ENCODE measurements at places on chromosomes 16 and 17. TPM values are rescaled to one million over a fixed set of nuclear protein-coding genes. Genes with fewer than 3 reads are reported as not detected.
A peak's percentile ranks its signal among the peaks of the same experiment; 100 is the strongest.

- peak; percentile 68 for DNase-seq
These were observed 356.2 kb downstream of the SEC14L1 start for GRCh38 chr17:77496831-77497577.

- DNase-seq = no peak
These were observed 24.0 kb upstream of the SREBF1 start for GRCh38 chr17:17860766-17861107.

- DNase-seq = no peak
These were observed 25.5 kb downstream of the GP2 start for GRCh38 chr16:20301840-20302239.

- no peak for DNase-seq
These were observed 10.8 kb upstream of the HASPIN start for GRCh38 chr17:3712811-3713463.

- no peak for DNase-seq
These were observed 69.7 kb upstream of the RPL38 start for GRCh38 chr17:74133740-74134139.

DNA sequence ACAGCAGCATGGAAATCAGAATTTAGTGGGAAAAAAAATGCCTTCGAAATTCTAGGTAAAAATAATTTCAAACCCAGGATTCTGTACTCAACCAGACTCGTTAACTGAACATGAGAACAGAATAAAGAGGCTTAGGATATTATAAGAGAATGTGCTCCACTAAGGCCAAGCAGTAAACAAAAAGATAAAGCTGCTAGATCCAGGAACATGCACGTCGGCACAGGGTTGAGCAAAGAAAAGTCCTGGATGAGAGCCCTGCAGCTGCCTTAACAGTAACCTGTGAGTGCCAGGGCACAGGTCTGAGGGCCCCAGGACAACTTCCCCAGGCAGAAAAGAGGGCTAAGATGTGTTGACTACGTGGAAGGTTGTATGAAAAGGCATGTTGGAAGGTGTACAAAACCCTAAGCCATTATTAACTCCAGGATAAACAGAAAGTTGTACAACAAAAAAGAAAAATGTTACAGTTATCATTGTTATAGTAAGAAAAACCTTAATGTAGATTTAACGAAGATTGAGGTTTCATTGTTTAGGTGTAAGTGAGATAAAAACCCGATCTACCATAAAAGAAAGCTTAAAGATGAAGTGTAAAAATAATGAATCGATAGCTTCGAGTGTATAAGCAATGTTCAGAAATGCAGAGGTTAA lies 42.3 kb upstream of the RBFOX3 start:
- no peak for DNase-seq

- no peak for DNase-seq
These were observed 41.8 kb downstream of the IL4R start for GRCh38 chr16:27355610-27356009.

DNA sequence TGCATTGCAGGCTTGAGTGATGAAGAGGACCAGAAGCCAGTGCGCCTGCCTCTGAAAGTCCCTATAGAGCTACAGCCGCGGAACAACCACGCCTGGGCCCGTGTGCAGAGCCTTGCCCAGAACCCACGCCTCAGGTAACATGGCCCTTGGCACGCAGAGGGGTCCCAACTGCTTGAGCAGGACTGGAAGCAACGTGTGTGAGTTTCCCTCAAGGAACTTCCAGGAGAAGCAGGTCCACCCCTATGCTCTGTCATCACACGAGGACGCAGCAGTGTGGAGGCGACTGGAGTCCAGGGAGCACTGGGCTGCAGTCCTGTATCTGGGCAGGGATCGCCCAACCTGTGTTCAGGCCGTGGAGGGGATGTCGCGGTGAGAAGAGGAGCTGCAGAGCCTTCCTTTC lies 25.1 kb upstream of the JPT2 start:
- DNase-seq = no peak

DNA sequence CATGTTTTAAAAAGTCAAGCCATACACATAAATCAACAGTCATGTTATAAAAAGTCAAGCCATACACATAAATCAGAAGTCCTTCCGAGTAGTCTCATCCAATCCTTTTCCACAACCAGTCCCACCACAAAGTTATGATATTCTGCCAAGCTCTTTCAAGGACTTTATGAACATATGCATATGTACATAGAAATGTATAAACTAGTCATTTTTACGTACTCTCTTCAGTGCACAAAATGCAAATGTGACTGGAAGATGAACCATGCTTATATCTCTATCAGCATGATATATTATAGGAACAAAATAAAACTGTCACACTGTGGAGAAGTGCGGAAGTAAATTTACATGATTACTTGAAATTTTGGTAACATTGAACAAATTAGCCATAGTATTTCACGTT lies 200.9 kb downstream of the CNTNAP4 start:
- DNase-seq = no peak

DNA sequence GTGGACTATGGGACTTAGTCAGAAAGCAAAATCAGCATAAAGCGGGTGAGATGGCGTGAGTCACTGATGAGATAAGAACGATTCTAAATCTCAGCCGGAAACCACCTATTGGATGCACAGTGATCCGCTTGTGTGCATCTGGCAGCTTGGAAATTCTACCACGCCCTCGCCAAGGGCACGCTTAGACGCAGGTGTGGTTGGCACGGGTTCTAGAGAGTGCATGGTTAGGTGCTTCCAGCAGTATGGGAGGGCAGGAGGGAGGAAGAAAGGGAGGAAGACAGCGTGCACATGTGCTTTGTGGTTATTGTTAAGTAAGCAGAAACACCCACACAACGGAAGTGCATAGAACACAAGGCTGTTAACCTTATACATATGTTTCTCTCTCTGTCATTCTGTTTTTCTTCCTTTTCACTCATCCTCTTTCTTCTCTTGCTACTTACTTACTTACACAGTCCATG lies 374.0 kb upstream of the ASIC2 start:
- DNase-seq = no peak

DNA sequence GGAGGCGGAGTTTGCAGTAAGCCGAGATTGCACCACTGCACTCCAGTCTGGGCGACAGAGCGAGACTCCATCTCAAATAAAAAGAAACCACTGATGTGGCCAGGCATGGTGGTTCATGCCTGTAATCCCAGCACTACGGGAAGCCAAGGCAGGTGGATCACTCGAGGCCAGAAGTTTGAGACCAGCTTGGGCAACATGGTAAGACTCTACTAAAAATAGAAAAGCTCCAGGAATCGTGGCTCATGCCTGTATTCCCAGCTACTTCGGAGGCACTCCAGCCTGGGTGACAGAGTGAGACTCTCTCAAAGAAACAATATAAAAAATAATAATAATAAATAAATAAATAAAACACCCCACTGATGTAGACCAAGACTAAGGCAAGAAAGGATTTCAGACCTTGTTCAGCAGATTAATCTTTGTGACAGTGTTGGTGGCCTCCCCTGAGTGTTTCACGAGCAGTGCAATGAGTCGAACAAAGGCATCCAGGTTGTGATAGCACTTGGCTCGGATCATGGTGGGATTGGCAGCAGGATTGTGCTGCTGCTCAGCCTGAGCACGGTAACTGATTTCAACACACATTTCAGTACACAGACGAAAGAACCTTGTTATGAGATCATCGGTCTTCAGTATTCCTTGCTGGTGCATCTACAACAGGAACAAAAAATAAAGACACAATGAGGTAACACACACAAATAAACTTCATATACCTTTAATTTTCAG lies 18.6 kb downstream of the SETD6 start:
- no peak for DNase-seq

- no peak for DNase-seq
These were observed 1.2 kb upstream of the MIF4GD start for GRCh38 chr17:75271955-75272847.

DNA sequence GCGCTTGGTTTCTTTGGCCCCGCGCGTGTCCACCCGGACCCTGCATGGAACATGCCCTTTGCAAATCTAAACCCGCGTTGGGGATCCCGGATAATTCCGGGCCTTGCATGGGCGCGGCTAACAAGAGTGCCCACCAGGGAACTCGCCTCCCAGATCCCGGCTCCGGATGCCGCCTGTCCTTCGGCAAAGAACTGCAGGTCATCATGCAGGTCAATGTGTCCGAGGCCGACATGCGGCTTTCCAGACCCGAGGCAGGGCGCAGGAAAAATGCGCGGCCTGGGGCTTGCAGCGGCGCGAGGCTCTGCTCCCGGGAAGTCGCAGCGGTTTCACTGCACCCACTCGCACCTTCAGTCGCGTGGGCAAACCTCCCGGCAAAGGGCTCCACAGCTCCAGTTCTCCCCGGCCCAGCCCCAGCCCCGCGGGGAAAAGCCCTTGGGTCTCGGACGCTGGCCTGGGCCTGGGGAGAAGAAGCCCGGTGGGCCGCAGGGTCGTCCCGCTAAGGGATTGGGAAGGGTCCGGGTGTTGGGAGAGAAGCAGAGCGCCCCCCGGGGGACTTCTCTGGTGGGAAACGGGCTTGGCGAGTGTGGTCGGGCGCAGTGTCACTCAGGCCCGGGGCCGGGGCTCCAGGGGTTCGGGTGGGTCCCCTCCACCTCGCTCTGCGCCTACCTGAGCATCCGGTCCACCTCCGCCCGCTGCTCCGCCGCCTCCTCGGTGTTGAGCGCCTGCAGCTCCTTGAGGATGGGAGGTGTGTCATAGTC lies 805 bp downstream of the HNF1B start:
- no peak for DNase-seq

GRCh38 chr17:75403131-75403530 lies 2.3 kb downstream of the GRB2 start:
- no peak for DNase-seq

- no peak for DNase-seq
These were observed 2.3 kb downstream of the DPEP2NB start for GRCh38 chr16:68013440-68013839.

- no peak for DNase-seq
These were observed at the start of gene DRC7 for GRCh38 chr16:57694725-57695679. Gene DRC7 (plus strand): TSS chr16:57694806. CDS start chr16:57697950, 3,144 bp downstream.

DNA sequence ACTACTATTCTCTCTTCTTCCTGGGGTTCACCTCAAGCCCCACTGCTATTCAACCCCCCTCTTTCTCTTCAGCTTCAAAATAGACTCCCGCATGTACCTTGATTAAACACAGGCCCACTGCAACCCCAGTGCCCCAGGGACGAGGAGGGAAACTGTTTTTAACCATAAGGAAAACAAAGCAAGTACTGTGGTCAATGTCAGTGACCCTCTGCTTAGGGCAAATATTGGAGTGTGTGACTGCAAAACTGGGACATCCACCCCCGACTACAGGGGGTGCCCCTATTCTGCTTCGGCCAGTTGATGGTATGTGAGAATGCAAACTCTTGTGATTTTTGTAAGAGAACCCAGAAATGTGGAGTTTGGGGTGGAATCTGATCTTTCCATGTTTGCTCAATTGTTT lies 9.5 kb upstream of the PNPO start:
- no peak for DNase-seq

DNA sequence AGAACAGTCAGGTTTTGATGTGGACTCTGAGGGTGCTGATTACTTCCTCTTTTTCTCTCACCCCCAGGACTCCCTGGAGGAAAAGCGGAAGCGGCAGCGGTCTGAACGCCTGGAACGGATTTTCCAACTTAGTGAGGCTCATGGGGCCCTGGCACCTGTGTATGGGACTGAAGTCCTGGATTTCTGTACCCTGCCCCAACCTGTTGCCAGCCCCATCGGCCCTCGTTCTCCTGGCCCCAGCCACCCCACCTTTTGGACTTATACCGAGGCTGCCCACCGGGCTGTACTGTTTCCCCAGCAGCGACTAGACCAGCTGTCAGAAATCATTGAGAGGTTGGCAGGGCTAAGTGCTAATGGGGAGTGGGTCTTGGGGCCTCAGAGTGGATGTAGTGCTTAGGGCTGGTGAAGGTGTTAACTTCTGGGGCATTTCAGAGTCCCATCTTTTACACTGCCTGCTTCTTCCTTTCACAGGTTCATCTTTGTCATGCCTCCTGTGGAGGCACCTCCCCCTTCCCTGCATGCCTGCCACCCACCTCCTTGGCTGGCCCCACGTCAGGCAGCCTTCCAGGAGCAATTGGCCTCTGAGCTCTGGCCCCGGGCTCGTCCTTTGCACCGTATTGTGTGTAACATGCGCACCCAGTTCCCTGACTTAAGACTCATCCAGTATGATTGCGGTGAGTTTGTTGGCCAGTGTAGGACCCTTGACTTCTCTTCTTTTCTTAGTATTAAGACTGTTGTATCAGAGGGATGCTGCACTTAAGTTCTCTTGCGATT lies 19.1 kb upstream of the PHKG2 start:
- DNase-seq = no peak

- no peak for DNase-seq
These were observed 389.0 kb downstream of the MAF start for GRCh38 chr16:79211586-79211985.

DNA sequence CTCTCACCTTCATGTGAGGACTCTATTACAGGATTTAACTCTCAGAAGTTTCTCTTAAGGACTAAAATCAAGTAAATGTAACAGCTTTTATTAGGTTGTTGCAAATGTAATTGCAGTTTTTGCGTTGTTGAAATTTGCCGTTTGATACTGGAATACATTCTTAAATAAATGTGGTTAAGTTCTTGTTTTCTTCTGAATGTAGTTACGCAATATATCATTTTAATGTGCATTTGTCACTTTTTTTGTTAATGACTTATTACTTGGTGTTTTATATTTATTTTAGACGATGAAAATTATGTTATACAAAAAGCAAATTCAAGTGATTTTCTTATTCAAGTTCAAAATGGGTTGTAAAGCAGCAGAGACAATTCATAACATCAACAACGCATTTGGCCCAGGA lies 76.3 kb downstream of the TTC19 start:
- DNase-seq = no peak

- no peak for DNase-seq
These were observed 287.1 kb upstream of the DYNLRB2 start for GRCh38 chr16:80253741-80254140.

- no peak for DNase-seq
These were observed 1.4 kb upstream of the CTRB1 start for GRCh38 chr16:75217389-75217851.

GRCh38 chr17:61856035-61856434 lies 7.3 kb downstream of the BRIP1 start:
- DNase-seq = no peak

GRCh38 chr16:82017911-82018568 lies 6.8 kb upstream of the SDR42E1 start:
- no peak for DNase-seq

The SPATA22 gene
- not detected for total RNA-seq

The TPSAB1 gene
- total RNA-seq = 4.1 TPM

The GLIS2 gene
- 31.4 TPM for total RNA-seq

The CHD9NB gene
- total RNA-seq = 1.0 TPM

The SMTNL2 gene
- 8.1 TPM for total RNA-seq

The PRSS33 gene
- not detected for total RNA-seq

The FOXN1 gene
- not detected for total RNA-seq

The QRICH2 gene
- 1.8 TPM for total RNA-seq

The MT1F gene
- total RNA-seq = 2.2 TPM
